ENCODE measurements at places on chromosomes 12 and 14.

DNA sequence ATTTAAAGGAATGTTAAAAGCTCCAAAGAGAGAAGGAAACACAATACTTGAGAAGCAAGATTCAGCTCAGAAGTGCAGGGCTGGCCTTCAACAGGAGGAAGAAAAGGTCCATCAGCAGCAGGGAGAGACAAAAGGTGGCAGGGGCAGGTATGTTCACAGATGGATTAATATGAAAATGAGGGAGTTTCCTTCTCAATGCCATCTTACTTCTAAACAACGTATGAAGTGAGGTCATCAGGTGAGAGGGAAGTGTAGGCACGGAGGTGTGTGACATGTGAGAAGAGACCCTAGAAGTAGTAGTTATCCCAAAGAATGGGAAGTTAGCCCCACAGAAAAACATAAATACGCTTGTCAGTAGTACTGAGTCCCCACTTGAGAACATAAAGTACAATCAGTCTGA lies 122.5 kb downstream of the CCER1 start:
- DNase-seq, result no peak

DNA sequence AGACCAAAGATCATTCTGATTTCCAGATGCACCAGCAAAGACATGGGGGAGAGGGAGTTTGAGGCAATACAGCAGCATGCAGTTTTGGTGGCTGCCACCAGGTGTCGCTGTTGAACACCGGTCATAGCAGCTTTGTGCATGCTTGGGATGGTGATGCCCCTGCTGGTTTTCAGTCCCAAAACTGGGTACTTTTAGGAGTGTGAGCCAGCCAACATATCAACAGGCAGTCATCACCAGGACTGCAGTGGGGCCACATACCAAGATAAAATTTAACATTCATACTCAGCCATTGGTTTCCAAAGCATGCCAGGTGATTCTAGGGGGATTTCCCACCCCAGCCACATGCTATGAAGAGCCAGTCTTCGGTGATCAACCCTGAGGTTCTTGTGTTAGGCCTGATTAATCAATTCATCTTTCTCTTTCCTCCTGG lies 64.2 kb downstream of the PHETA1 start:
- DNase-seq, result no peak

DNA sequence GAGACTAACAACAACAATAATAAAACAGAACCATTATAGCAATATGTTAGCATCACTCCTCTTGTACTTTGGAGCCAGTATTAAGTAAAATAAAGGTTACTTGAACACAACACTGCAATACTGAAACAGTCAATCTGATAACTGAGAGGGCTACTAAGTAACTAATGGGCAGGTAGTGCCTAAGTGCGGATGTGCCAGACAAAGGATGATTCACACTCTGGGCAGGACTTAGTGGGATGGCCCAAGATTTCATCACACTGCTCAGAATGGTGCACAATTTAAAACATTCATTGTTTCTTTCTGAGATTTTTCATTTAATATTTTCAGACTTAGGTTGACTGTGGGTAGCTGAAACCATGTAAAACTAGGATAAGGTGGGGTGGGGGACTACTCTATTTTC lies 131.9 kb upstream of the CAND1 start:
- DNase-seq, result no peak

DNA sequence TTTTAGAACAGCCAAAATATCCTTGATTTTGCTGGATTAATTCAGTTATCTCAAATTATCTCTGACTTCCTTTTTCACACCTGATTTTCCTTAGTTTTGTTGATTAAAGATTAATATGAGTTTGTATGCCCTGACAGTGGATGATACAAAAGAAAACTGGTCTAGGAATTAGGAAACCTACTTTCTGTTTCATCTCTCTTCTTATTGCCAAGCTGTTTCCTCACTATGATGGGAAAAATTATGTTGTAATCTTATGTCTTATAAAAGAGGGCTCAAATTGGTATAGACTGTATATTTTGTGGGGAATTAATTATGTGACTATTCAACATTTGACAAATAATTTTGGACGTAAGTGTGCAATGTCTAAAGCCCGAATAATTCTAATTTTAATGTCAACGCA lies 271.6 kb downstream of the FBXL14 start:
- no peak for DNase-seq

- DNase-seq, result no peak
These were observed 54.1 kb downstream of the DUSP16 start for GRCh38 chr12:12508612-12509011.

- DNase-seq, result no peak
These were observed 241.5 kb downstream of the SNAPC1 start for GRCh38 chr14:62003701-62004100.

- DNase-seq, result no peak
These were observed 109.7 kb upstream of the MDGA2 start for GRCh38 chr14:47785058-47785457.

DNA sequence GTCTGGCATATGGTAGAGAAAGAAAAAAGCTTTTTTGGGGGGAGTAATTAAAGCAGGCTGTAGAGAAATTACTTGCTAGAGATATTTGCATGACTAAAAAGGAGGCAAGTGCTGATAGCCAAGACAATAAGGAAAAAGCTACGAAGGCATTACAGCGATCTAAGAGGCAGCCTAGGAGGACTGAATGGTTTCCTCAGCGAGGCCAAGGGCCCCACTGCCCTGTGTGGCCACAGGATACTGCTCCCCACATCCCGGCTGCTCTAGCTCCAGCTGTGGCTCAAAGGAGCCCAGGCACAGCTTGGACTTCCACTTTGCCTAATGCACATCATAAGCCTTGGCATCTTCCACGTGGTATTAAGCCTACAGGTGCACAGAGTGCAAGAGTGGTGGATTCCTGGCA lies 53.6 kb downstream of the LRRIQ1 start:
- no peak for DNase-seq

GRCh38 chr14:35342489-35343010 lies 50.4 kb downstream of the PSMA6 start:
- DNase-seq, result no peak

GRCh38 chr12:119156401-119157044 lies 22.2 kb upstream of the HSPB8 start:
- no peak for DNase-seq

GRCh38 chr14:104201063-104201462 lies 62.7 kb downstream of the KIF26A start:
- no peak for DNase-seq

GRCh38 chr12:4353785-4354208 lies 25.7 kb downstream of the FGF23 start:
- DNase-seq, result no peak

GRCh38 chr12:76777765-76778216 lies 13.9 kb downstream of the ZDHHC17 start:
- DNase-seq, result no peak

DNA sequence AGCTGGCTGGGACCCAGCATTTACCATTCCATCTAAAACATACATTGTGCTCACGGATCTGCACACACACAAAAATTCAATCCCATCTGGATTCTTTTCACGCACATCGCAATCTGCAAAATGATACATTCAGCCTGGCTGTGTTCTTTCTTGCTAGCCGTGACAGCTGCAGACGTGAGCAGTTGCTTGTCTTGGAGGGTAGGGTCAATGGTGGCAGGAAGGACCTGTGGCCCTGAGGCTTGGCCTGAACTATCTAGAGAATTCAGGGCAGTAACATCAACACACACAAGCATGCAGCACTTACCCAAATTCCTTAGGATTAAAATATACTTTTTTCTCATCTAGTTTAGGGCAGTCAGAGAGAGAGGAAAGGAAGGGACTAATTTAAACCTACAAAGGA lies 72.0 kb downstream of the DICER1 start:
- DNase-seq, result no peak

- DNase-seq, result no peak
These were observed 200.2 kb downstream of the CHST11 start for GRCh38 chr12:104656921-104657320.

GRCh38 chr14:23984891-23985602 lies 3.7 kb upstream of the DHRS4L2 start:
- DNase-seq, result no peak

GRCh38 chr12:646442-647384 lies 16.5 kb downstream of the NINJ2 start:
- no peak for DNase-seq

DNA sequence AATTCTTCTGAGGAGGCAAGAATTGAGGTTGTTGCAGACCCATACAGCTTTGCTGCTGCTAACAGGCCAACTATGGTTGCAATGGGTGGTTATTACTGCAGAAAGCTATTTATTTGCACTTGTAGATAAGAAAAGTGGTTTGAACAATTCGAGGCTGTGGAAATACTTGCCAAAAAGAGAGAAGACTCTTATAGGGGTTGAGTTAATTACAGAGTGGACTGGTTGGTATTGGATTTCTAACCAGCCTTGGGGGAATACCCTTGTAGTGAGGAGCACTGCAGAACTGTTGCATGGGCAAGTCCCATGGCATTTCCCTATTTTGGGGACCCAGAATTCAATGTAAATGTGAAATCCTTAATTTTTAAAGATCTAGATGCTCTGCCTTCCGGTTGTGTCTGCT lies 120.5 kb downstream of the KCNMB4 start:
- no peak for DNase-seq

DNA sequence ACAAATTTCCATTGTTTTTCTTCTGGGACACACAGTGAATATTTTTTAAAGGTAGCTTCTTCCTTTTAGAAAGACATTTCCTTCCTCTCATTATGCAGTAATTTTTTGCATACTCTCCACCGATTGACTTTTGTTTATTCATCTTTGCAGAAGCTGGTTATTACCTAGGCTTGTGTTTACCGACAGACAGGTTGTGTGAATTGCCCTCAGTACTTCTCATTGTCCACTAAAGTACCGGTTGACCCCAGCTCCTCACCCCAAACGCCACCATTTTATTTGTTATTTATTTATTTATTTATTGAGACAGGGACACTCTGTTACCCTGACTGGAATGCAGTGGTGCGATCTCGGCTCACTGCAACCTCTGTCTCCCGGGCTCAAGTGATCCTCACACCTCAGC lies 63.4 kb upstream of the MYL2 start:
- no peak for DNase-seq

DNA sequence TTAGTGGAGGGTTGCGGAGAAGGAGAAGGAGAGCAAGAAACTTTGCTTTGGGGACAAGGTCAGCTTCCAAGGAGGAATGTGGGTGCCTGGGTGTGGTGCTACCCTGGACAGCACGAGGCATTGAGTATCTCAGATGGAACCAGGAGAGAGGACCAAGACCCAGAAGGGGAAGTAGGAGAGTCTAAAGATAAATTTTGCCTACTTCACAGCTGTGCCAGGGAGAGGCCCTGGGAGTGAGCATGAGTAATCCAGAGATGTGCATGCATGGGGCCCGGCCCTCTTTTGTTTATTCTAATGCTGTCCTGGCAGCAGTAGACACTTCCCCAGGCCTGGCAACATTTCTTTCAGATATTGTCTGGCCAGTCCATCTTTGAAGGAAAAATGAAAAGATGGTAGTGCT lies 49.5 kb upstream of the GNPNAT1 start:
- no peak for DNase-seq

DNA sequence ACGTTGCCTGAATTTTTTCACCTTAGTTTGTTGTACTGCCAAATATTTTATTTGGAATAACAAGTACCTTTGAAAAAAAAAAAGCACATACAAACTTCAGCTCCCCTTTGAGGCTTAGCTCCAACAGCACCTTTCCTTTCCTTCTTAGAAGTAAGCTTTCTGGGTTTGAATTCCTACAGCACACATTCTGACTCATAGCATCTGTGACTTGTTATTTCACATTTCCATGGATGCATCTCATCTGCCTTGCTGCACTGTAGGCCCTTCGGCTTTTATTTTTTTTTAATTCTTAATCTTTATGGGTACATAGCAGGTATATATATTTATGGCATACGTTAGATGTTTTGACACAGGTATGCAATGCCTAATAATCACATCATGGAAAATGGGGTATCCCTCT lies 7.2 kb downstream of the LGALS3 start:
- no peak for DNase-seq

GRCh38 chr14:73394317-73394716 lies 64.0 kb downstream of the NUMB start:
- DNase-seq, result no peak

- DNase-seq, result no peak
These were observed 125.0 kb downstream of the PRIMA1 start for GRCh38 chr14:93663317-93663716.

DNA sequence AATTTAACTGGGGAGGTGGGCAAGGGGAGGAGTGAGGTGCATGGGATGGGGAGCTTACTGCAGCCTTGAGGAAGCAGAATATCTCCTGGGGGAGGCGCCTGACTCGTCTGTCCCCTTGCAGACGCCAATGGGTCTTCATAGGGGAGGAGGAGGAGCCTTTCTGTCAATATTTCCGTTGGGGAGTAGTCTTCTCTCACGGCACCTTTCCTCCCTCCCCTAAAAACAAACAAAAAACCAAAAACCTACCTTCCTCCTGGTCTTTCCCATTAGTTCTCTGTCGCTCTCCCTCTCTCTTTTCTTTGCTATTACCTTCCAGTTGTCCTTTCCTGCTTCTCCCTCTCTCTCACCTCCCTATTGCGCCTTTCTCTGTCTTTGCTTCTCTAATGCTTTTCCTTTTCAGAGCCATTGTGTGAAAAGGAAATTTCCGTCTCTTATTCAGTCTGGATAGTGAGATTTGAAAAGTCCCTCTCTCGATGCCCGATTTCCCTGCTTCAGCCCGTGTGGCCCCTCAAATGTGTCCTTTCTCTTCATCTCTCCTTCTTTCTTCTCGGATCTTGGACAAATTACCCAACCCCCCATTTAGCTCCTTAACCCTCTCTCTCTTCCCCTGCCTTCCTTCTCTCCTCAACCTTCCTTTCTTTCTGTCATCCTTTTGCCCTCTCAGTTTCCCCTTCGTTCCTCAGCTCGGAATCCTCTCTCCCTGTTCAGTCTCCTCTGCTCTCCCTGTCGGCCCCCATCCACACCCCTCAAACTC lies 5.9 kb downstream of the GPR84 start:
- DNase-seq, result peak; percentile 45

GRCh38 chr12:52789637-52790426 lies 6.1 kb downstream of the KRT3 start:
- DNase-seq, result no peak

DNA sequence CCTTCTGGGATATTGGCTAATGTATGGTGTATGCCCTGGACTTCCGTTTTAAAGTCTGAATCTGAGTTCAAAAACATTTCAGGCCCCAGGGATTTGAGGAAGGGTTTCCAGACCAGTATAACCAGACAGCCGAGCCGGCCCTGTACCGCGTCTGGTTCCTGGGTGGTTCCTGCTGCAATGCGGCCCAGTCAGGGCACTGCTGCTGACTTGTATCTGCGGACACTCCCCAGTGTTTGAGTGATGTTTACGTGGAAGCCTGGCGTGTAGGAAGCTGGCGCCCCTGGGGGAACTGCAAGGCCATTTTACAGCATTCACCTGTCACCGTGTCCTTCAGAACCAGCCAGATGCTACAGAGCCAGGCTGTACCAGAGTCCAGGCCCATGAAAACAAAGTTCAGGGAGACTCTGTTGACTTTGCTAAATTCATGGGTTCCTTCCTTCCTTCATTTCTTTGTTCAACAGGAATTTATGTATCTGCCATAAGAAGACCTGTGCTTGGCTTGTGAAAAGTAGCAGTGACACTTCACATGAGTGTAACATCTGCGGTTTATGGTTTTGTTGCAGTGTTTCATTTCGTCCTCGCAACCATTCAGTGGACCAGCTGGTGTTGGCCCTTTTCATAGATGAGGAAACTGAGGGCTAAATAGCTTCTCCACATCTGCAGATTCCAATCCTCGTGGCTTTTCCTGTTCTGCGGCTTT lies 16.8 kb downstream of the EML1 start:
- DNase-seq, result no peak

All from NCI-H1694 treated with DMSO at 0.1 percent for 48 hours (cell line).